ENCODE measurements at places on chromosomes 16 and 17. TPM values are rescaled to one million over a fixed set of nuclear protein-coding genes. Genes with fewer than 3 reads are reported as not detected.

CDH11 gene
- total RNA-seq, result 59.1 TPM

IGF2BP1 gene
- total RNA-seq, result not detected

CWC25 gene
- 9.0 TPM for total RNA-seq

SRL gene
- 466 TPM for total RNA-seq

- no peaks in the 10 kb centered on the region for H3K4me1 ChIP-seq
- no peaks in the 10 kb centered on the region for H3K27me3 ChIP-seq
- H3K27ac ChIP-seq, result peak overlapping the region; percentile 17
- H3K4me3 ChIP-seq, result no peak overlapping the region
- H3K36me3 ChIP-seq, result no peaks in the 10 kb centered on the region
- DNase-seq, result no peak
These were observed 174.0 kb downstream of the KATNIP start for GRCh38 chr16:27723711-27724481.

DNA sequence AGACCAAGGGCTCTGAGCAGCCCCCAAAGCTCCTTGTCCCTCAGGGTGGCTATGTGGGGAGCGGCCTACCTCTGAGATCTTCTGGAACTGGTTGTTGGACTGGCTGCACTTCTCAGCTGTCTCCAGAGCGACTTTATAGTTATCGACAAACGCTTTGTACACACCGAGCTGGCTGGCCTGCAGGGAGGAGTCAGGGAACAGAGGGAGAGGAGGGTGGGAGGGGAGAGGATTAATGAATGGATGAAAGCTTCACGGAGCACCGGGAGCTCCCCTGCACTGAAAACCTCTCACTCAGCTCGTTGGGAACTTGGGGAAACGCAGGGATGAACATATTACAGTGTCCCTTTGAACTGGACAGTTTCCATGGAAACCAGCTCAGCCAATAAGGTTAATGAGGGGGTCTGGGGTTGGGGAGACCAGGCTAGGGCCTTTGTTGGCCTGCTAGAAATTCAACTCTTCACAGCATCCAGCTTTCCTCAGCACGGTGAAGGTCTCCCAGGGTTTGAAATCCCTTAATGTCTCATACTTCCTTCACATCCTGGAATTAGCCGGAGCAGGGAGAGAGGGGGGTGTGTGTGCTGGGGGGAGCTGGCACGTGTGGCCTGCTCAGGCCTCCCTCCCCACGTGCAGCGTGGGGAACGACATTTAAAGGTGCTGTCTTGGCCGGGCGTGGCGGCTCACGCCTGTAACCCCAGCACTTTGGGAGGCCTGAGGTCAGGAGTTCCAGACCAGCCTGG is 86.7 kb downstream of the TIMM22 start:
- H3K27ac ChIP-seq, result no peak overlapping the region
- H3K36me3 ChIP-seq, result peaks cover 16% of the 10 kb centered on the region
- DNase-seq, result no peak
- H3K4me3 ChIP-seq, result no peak overlapping the region
- no peaks in the 10 kb centered on the region for H3K27me3 ChIP-seq
- H3K4me1 ChIP-seq, result peaks cover 55% of the 10 kb centered on the region

GRCh38 chr16:89004209-89004831 is 27.3 kb upstream of the CBFA2T3 start:
- H3K27me3 ChIP-seq, result peaks cover 6% of the 10 kb centered on the region
- no peak overlapping the region for H3K27ac ChIP-seq
- no peak for DNase-seq
- H3K36me3 ChIP-seq, result no peaks in the 10 kb centered on the region
- no peak overlapping the region for H3K4me3 ChIP-seq

DNA sequence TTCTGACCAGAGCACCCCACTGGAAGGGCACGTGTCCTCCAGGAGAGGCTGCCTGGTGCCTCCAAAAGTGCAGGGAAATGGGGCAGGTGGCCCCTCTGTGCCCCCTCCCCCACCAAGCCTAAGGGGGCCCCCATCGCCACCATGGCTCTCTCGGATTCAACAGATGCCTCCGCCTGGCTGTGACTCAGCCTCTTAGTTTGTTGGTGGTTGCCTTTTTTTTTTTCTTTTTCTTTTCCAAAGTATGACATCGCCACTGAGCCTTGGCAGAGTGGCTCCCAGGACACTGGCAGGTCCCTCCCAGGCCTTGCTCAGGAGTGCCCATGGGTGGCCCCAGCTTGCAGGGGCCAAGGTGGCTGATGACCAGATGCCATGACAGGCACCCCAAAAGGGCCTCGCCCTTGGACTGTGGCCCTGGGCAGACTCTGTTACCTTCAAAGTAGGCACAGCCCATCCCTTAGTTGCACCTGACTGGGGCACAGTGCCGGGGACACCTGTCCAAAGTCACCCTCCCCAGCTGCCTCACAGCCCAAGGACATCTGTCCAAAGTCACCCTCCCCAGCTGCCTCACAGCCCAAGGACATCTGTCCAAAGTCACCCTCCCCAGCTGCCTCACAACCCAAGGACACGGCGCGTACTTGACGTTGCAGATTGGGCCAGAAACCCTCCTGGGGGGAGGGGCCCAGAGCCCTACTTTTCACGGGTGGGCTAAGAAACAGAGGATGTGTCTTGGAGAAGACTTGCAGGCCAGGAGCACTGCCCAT is 29.6 kb downstream of the NPTX1 start:
- H3K27me3 ChIP-seq, result no peaks in the 10 kb centered on the region
- no peak overlapping the region for H3K4me3 ChIP-seq
- no peak overlapping the region for H3K27ac ChIP-seq
- no peak for DNase-seq
- H3K36me3 ChIP-seq, result no peaks in the 10 kb centered on the region
- no peaks in the 10 kb centered on the region for H3K4me1 ChIP-seq

DNA sequence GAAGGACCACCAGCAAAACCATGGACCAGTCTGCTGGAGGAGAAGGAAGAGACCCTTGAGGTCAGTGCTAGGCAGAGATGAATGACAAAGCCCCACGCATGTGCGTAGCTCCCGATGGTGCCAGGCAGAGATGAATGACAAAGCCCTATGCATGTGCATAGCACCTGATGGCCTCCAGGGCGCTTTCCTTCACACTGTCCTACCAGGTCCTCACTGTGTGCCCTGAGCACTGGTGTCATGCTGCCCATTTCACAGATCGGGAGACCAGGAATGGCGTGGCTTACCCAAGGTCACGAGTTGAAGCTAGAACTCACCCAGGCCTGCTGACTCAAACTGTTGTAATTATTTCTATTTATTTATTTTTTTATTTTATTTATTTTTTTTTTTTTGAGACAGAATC is 149.6 kb downstream of the KATNIP start:
- peaks cover 13% of the 10 kb centered on the region for H3K36me3 ChIP-seq
- no peak overlapping the region for H3K4me3 ChIP-seq
- H3K27ac ChIP-seq, result no peak overlapping the region
- no peaks in the 10 kb centered on the region for H3K4me1 ChIP-seq
- no peak for DNase-seq
- no peaks in the 10 kb centered on the region for H3K27me3 ChIP-seq

GRCh38 chr17:51034800-51035199 is 85.9 kb downstream of the SPAG9 start:
- H3K4me1 ChIP-seq, result peaks cover 7% of the 10 kb centered on the region
- no peak for DNase-seq
- no peak overlapping the region for H3K4me3 ChIP-seq

DNA sequence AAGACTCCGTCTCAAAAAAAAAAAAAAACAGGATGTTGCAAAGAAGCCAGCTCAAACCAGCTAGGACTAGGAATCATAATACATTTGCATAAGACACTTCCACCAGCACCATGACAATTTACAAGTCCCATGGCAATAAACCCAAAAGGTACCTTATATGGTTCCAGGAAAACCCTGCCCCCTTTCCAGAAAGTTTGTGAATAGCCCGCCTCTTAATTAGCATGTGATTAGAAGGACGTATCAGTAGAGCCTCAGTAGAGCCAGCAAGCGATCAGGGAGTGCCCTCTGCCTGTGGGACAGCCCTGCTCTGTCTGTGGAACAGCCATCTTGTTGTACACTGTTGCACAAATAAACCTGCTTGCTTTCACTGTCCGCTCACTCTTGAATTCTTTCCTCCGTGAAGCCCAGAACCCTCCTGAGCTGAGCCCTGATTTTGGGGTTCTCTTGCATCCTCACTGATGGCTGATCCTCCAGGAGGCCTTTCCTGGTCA is 14.0 kb downstream of the NUPR1 start:
- H3K27me3 ChIP-seq, result no peaks in the 10 kb centered on the region
- no peaks in the 10 kb centered on the region for H3K4me1 ChIP-seq
- DNase-seq, result no peak
- H3K4me3 ChIP-seq, result no peak overlapping the region
- H3K27ac ChIP-seq, result no peak overlapping the region
- no peaks in the 10 kb centered on the region for H3K36me3 ChIP-seq

DNA sequence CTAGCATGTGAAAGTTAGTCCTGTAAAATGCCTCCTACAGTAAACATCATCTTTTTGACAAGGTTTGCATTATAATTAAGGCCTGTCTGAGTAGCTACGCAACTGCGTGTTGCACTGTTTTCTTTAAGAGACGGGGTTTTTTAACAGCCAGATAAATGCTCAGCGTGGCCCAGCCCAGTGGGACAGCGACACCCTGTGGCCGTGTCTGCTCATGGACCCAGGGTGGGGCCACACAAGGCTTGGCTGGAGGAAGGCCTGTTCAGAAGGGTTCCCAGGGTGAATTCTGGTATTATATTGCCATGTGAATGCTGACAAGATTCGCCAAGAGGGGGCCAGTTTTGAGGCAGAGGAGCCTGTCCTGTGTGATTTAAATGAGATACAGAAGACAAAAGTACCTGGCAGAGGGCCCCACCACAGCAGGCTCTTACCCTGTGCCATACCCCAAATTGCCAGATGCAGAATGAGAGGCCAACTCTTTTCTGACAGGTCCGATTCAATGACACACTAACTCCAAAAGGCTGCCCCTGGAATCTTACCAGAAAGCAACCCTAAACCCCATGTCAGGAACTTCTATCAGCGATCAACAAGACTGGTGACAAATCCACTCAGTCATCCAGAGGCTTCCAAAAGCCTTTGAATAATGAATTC is 65.9 kb upstream of the IRX6 start:
- no peaks in the 10 kb centered on the region for H3K4me1 ChIP-seq
- no peak overlapping the region for H3K4me3 ChIP-seq
- H3K27ac ChIP-seq, result no peak overlapping the region
- no peaks in the 10 kb centered on the region for H3K36me3 ChIP-seq
- DNase-seq, result peak; percentile 65

DNA sequence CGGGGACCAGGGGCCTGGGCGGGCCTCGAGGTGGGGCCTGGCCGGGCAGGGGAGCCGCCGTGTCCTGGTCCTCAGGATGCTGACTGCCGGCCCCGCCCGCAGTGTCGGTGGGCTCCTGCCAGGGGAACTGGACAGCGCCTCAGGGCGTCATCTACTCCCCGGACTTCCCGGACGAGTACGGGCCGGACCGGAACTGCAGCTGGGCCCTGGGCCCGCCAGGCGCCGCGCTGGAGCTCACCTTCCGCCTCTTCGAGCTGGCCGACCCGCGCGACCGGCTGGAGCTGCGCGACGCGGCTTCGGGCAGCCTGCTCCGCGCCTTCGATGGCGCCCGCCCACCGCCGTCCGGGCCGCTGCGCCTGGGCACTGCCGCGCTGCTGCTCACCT is 2.3 kb upstream of the PAQR4 start:
- H3K27me3 ChIP-seq, result peaks cover 40% of the 10 kb centered on the region
- H3K27ac ChIP-seq, result no peak overlapping the region
- no peak overlapping the region for H3K4me3 ChIP-seq
- H3K36me3 ChIP-seq, result no peaks in the 10 kb centered on the region
